ENCODE measurements at places on chromosomes 7 and 10. TPM values are rescaled to one million over a fixed set of nuclear protein-coding genes. Genes with fewer than 3 reads are reported as not detected.

DNA sequence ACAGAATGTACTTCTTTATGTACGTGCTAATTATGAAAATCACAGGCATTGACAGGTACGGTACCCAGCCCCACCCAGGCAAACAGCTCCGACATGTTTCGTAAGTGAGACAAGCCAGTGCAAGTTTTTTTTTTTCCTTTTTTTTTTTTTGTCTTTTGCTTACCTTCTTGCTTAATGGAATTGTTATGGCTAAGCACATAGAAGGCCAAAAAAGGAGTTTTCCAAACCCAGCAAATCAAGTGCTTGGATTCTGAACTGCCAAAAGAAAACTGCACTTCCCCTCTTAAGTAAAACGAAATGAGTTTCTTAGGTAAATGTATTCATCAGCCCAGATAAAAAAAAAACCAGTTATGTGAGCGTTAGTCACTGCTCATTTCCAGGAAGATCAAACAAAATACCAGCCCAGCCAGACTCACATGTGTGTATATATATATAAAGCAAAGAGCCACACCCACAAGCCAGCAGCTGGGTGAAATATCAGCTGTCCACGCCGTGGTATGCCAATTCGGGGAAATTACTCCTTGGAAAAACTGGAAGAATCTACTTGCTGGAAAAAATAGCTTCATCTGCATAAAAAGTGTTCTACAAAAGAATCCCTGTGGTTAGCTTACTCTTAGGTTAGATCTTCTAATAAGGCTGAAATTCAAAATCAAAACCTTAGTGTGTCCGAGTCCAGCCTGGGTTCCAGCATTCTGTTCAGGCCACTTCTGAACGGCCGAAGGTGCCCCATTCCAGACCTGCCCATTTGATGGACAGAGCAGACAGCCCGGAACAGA lies 8.0 kb downstream of the KLF6 start:
- peak; percentile 98 for DNase-seq

The RBM20 gene
- total RNA-seq, result under 0.01 TPM

GRCh38 chr7:149624006-149624405 lies 126.4 kb upstream of the ZNF746 start:
- peak; percentile 25 for DNase-seq

DNA sequence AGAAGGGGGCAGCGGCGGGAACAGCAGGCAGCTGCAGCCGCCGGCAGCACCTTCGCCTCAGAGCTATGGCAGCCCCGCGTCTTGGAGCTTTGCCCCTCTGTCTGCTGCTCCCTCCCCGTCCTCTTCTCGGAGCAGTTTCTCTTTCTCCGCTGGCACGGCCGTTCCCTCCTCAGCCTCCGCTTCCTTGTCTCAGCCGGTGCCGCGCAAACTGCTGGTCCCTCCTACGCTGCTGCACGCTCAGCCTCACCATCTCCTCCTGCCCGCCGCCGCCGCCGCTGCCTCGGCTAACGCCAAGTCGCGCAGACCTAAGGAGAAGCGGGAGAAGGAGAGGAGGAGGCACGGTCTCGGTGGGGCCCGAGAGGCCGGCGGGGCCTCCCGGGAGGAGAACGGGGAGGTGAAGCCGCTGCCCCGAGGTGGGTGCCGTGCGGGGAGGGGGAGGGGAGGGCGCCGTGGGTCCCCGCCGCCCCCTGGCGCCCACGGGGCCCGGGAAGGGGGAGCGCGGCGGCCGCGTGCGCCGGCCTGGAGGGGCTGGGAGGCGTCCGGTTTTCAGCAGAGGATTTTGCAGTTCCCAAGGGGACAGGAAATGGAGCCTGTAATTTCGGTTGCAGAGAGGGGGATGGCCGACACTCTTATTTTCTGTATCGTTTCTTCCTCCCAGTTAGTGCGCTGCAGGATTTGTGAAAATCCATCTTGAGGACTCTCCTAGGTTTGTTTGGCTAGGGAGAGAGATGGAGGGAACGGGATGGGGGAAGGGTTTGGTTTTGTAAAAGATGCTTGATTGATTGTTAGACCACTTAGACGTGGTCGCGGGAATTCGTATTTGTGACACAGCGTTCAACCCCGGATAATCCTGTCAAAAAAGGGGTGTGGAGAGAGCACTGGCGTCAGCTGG lies 630 bp downstream of the RSBN1L start:
- peak; percentile 67 for DNase-seq

The HGF gene
- 108 TPM for total RNA-seq

The ADAM12 gene
- total RNA-seq, result 33.9 TPM

DNA sequence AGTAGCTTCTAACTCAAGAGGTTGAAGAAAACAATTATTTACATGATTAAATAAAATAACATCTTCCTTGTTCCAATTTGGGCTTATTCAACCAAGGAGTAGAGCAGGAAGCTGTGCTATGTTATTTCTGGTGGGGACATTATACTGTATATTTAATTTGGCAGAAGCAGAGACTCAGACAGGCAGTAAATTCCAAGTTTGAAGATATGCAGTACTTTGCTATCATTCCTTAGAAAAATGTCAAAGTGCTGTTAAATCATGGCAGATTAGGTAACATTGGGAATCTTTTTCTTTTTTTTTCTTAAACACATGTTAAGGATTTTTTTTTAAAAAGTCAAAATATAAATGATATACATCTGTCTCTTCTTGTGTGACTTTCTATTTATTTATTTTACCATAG lies 190.1 kb downstream of the SUGCT start:
- no peak for DNase-seq

The CHAT gene
- total RNA-seq, result not detected

Data from fibroblast of lung (primary cell).